GM12892 (cell line): ENCODE measurements at places on chromosomes 3 and 15.

DNA sequence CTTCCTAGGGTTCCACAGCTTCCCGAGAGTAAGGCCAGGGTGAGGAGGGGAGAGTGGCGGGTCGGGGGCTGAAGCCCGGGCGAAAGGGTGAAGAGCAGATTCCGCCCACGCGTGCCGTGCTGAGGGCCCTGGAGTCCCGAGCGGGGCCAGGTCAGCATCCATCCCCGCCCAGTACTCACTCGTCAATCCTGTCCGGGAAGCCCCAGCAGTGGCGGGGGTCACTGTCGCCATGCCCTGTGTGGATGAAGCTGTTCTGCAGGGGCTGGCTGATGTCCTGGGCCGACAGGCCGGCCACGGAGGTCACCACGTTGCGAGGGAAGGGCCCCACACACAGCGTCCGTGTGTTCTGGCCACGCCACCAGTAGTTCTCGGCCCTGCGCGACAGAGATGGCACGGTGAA lies 36.3 kb downstream of the TNK2 start:
- DNase-seq = no peak

- no peak for DNase-seq
Measured at GRCh38 chr3:89165636-89166263, 58.3 kb downstream of the EPHA3 start.

DNA sequence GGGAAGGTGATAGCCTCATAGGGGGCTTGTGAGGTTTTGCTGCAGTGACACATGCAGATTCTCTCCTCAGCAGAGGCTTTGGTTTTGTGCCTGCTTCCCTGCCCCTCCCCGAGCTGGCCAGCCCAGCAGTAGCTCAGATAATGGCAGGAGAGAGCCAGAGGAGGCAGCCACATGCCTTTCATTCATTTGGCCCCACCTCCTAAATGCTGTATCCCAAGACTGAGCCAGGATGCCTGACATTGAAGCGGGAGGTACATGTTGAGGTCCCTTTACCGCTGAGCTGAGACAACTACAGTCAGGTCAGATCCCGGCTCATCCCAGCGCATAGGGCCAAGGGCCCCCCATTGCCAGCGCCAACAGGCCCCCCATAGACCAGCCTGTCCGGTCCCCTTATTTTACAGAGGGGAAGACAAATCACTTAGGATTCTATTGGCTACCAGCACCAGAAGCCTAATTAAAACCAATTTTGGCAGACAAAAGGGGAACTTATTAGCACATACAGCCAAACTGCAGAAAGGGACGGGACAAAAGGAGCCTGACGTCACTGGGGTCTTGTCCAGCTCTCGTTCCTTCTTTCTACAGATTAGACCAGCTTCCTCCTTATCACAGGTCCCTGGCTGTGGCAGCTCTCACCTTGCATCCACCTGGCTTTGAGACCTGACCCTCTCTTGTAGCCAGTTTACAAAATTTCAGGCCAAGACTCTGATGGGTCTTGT lies 12.1 kb upstream of the POLG start:
- DNase-seq = no peak

- no peak for DNase-seq
Measured at GRCh38 chr15:62809968-62810260, 232.6 kb upstream of the TPM1 start.

DNA sequence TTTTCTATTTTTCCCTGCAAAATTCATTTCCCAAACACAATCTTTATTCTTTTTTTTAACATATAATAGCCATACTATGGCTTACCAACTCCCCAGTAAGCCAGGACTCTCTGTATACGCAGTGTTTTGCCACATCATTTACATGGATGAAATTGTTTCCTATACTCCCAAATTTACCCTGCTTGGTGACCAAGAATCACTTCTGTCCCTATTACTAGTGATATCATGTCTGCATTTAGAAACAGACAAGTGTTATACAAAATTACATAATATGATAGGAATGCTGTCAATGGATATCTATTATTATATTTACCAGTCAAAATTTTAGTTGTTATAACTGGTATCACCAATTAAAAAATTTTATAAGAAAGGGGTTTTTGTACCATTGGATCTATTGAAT lies 77.8 kb downstream of the LIPC start:
- DNase-seq = no peak
